Globus pallidus (tissue), 1 donor: ENCODE measurements at places on chromosomes 12 and 14.
A peak's percentile ranks its signal among the peaks of the same experiment; 100 is the strongest.

DNA sequence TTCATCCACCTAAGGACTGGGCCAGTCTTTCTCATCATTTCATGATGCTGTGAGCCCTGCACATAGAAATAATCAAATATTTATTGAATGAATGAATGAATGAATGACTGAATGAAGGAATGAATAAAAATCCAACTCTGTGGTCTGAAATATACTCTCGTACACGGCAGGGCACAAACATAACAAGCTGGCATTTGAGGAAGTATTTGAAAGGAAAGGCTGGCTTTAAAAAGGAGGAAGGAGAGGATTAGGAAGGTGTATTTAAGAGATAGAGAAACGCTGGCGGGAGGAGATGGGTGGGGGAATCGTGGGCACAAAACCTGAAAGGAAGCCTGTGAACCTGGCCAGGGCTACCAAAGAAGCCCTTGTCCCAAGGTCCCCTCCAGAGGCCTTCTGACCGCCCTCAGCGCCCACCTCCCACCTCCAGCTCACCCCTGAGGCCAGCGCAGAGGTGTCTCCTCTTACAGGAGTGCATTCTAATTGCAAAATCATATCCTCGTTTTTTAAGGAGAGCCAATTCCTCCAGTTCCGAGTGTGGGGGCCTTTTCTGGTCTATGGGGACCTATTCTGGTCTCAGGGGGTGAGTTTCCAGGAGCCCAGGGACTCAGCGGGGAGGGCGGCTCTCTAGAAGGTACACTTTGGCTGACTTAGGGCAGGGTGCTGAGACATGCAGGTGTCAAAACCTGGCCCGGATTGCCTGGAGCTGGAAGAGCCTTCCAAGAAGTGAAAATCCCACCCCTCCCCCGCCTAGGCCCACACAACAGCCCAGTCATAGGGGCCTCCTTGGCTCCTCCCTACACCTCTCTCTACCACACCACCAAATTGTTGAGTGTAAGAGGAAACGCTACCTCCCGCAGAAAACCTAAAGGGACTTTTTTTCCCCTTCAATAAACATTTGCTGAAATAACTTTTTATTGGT lies 8.7 kb upstream of the JDP2 start:
- no peak for DNase-seq

GRCh38 chr12:93990832-93991803 lies 157.3 kb upstream of the PLXNC1 start:
- DNase-seq, result peak; percentile 59

- DNase-seq, result no peak
These were observed 7.2 kb downstream of the A2ML1 start for GRCh38 chr12:8829621-8830020.

GRCh38 chr12:10364815-10365622 lies 24.8 kb downstream of the KLRK1 start:
- DNase-seq, result peak; percentile 87

DNA sequence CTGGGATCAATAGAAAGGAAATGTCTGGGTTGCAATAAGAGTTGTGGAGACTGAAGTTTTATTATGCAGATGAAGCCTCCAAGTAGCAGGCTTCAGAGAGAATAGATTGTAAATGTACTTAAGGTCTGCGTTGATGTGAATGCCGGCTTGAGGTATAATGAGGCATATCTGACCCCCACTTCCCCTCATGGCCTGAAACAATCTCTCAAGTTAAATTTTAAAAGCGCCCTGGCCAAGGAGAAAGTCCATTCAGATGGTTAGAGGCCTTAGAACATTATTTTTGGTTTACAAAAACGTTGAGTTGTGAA lies 28.3 kb upstream of the HIGD1C start:
- no peak for DNase-seq
